Left kidney (tissue), 8 donors: ENCODE measurements at places on chromosomes 11 and 22.

- no peak for DNase-seq
These were observed 21.4 kb upstream of the FGF3 start for GRCh38 chr11:69840371-69841169.

GRCh38 chr11:114440121-114440860 lies 1.0 kb downstream of the REXO2 start:
- no peak for DNase-seq

DNA sequence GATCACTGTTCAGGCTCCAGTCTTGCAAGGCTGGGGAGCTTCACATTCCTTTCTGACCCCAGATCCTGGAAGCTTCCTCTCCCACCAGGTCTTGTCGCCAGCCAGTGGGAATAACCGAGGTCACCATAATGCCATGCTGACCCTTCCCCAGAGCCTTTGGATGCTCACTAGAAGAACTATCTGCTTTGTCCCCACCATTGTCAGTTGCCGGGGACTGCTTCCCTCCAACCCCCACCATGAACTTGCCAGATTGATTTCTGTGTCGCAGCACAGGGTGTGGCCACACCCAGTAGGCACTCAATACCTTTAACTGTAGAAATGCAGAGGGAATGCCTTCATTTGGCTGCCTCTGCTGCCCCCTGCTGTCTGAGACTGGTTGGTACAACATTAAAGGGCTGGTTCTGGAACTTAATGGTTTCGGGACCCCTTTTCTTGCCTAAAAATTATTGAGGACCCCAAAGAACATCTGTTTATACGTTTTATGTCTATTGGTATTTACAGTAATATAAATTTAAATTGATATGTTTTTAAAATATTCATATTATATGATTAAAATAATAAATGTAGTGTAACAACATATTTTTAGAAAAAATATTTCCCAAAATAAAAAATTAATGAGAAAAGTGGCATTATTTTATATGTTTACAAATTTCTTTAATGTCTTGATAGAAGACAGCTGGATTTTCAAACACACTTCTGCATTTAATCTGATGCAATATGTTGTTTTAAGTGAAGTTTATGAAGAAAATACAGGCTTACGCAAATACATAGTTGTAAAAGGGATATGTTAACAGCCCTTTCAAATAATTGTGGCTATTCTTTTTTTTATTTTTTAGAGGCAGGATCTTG lies 6.7 kb upstream of the GDPD5 start:
- peak; percentile 70 for DNase-seq

DNA sequence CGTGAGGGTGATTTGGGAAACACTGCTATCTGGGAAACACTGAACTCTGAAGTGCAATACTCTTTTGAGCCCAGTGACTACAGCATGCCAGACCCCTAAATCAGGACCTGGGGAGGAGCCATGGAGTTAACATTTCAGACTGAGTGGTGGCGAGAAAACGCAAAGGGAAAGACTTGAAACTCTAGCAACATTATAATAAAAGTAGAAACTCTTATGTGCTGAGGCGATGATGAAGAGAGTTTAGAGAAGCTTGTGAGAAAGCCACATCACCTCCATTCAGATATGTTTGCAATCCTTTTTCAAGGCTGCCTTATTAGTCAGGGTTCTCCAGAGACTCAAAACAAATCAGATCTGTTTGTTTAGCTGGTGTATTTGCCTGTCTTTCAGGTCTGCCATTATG lies 1.9 kb downstream of the FEN1 start:
- no peak for DNase-seq

- DNase-seq: no peak
These were observed 88.2 kb upstream of the LINC01488 start for GRCh38 chr11:69393178-69393832.

DNA sequence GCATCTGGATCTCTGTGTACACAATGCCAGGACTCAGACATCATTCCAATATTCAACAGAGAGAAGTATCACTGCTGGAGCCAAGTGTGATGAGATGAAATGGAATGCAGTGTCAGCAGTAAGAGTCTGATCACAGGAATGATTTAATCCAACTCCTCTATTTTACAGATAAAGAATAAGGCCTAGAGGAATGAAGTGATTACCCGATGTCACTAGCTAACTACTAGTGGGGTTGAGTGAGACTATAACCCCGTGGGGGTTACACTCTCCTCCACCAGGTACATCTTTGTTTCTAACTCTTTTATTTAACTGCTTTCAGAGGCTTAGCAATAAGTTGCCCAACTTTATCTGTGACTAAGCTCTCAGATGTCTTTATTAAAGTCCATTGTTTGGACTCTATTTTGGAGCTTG lies 94.2 kb upstream of the FAT3 start:
- no peak for DNase-seq

GRCh38 chr11:113562981-113563461 lies 87.8 kb upstream of the DRD2 start:
- DNase-seq: no peak

DNA sequence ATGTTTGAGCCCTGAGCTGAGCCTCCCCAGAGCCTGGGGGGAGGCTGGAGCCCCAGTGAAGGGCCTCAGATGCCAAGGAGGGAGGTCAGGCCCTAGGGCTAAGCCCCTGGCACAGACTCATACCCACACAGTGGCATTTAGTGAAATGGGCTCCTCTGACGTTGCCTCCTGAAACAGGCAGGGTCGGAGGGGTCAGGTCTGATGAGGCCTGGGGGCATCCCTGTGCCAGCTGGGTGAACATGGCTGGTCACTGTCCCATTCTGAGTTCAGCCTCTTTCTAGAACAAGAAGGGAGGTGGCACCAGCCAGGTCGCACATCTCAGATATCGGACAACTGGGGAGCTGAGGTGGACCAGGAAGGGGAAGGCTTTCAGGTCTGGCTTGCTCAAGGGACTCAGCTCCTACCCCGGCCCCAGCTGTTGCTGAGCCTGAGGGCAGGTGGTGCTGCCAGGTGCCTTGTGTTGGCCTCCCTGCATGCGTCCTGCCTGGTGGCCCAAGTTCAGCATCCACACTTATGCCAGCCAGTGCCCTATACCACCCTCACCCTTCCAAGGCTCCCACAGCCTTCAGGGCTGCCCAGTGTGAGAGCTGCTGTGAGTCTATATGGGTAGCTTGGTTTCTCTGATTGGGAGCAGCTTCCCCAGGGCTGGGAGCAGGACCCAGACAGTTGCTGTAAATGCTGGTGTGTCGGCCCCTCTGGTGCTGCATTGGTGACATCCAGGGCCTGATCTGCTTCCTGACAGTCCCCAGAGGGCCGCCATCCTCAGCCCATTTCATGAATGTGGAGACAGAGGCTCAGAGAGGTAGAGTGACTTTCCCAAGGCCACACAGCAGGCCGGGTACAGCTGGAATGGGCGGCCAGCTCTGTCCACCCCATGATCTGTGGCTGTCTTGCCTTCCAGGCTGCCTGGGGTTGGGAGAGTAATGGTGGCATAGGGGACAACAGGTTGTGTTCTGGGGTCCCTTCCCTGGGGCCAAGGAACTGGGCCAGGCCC lies 32.8 kb upstream of the PPARA start:
- no peak for DNase-seq

DNA sequence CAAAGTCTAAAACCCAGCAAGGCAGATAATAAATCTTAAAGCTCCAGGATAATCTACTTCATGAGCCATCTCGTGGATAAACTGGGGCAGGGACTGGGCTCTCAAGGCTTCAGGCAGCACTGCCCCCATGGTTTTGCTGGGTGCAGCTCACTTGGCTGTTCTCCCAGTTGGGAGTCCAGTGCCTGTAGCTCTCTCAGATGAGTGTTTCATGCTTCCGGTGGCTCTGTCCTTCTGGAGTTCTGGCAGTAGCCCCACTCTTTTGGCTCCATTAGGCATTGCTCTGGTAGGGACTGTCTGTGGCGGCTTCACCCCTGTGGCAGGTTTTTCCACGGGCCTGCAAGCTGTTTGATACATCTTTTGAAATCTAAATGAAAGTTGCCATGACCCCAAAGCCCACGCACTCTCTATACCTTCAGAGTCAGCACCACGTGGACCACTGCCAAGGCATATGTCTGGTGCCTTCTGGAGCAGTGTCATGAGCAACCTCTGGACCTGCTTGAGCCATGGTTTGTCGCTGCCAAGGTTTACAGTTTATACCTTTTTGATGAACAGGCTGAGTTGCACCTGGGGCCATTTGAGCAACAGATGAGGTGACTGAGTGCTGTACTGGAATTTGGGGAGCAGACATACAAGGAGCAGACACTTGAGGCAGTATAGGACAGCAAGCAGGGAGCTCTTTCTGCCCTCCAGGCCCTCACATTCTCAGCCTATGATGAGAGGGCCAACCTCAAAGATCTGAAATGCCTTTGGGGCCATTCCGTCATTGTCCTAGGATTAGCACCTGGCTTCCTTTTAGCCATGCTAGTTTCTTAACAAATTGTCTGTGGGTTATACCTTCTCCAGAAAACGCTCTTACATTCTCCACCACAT lies 48.6 kb downstream of the MTNR1B start:
- DNase-seq: no peak

GRCh38 chr11:35112056-35112845 lies 26.7 kb upstream of the CD44 start:
- no peak for DNase-seq

DNA sequence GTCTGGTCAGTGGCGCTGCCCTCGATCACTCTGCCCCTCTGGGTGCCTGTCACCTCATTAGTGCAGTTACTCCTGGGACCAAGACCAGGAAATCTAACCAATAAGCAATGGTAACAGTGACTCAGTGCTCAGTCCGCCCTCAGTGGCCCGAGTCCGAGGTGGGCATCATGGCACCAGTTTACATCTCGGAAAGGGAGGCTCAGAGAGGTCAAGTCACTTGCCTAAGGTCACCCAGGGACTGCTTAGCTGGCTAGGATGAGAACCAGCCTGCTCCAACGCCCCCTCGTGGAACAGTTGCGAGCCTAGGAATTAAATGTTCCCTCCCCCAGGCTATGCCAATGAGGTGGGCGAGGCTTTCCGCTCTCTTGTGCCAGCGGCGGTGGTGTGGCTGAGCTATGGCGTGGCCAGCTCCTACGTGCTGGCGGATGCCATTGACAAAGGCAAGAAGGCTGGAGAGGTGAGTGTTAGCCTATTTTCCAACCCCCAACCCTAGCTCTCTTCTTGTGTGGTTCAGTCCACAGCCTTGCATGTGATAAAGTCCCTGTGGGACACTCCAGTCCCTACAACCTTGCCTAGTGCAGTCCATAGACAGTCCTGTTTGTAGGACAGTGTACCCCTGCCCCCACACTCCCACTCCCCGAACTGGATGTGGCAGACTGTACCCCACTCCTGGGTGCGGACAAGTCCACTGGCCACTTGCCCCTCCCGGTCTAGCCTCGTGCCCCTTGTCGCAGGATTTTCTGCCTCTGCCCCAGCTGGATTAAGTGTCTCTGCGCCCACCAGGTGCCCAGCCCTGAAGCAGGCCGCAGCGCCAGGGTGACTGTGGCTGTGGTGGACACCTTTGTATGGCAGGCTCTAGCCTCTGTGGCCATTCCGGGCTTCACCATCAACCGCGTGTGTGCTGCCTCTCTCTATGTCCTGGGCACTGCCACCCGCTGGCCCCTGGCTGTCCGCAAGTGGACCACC lies 1.1 kb downstream of the MTFP1 start:
- DNase-seq: peak; percentile 86

DNA sequence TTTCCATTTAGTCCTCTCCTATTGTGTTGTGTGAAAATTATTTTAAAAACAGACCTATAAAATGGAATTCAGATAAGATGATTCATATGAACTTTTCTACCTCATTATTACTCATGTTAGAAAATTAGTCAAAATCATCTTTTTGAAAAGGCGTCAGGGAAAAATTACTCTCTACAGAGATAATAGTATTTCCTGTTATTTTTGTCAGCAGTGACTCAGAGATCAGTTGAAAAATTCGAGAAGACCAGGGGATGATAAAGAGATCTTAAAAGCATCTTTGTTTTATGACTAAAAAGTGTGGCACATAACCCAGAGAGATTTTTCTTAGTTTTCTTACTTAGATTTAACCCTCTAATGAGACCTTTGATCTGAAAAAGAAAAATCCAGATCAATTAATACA lies 157.9 kb upstream of the CARD18 start:
- DNase-seq: no peak

DNA sequence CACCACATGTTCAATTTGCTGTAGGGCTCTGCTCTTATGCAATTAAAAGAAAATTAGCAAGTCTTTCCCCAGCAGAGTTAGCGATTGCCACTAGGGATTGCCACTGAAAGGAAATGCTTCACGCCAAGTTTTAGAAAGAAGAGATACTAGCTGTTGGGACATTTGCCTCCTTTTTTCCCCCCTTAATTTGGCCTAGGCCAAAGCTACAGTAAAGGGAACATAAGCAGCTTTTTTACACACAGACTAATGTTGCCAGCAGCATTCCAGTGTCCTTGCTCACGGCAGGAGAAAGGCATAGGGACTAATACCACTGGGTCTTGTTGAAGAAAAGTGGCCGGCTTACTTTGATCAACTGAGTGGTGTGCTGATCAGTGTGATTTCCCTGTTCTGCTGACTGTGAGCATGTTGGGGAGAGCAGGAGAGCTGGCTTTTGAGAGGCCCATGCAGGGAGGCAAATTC lies 71.2 kb downstream of the PHF21A start:
- DNase-seq: peak; percentile 34

DNA sequence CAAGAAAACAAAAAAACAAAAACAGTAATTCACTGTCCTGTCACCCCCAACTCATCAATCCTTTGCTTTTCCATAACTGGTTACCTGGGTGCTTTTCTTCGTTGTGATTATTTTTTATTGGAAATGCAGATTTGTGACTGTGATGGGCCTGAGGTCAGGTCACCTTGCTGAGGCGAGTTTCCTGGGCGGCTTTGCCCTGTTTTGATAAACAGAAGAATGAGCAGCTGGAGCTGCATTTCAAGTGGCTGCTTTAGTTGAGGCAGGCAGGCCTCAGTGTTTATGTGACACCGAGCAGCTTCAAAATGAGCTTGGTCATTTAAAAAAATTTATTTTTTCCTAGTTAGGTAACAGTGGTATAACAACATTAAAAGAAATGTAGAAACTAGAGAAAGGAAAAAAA lies 22.2 kb downstream of the PTPRJ start:
- no peak for DNase-seq

- no peak for DNase-seq
These were observed 65.2 kb downstream of the ALX4 start for GRCh38 chr11:44244639-44245310.

DNA sequence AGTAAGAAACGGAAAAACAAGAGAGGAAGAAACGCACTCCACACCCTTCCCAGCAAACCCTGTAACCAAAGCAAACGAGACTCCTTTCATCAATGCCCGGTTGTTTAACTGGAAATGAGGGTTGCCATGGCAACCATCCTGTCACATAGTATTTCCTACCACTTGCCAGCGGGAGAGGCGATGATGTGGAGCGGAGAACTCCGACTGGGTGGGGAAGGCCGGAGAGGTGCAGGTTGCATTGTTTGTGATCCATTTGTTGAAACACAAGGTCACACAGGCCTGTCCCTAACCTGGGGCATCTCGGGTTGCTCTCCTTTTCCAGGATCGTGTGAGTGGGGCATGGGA lies 609.9 kb downstream of the BUD13 start:
- DNase-seq: peak; percentile 84

GRCh38 chr11:532527-532985 lies 2.8 kb downstream of the HRAS start:
- DNase-seq: no peak

- DNase-seq: peak; percentile 7
These were observed 29.6 kb downstream of the DHCR7 start for GRCh38 chr11:71418643-71419042.

GRCh38 chr11:133693110-133693509 lies 152.2 kb downstream of the SPATA19 start:
- no peak for DNase-seq
